Activated CD8-positive, alpha-beta T cell treated with anti-CD3 and anti-CD28 coated beads, Interleukin-2, amount 10 ng/mL, durations not matched to agents 7 days and 5 days (primary cell): ENCODE measurements at places on chromosomes 11 and 22.

DNA sequence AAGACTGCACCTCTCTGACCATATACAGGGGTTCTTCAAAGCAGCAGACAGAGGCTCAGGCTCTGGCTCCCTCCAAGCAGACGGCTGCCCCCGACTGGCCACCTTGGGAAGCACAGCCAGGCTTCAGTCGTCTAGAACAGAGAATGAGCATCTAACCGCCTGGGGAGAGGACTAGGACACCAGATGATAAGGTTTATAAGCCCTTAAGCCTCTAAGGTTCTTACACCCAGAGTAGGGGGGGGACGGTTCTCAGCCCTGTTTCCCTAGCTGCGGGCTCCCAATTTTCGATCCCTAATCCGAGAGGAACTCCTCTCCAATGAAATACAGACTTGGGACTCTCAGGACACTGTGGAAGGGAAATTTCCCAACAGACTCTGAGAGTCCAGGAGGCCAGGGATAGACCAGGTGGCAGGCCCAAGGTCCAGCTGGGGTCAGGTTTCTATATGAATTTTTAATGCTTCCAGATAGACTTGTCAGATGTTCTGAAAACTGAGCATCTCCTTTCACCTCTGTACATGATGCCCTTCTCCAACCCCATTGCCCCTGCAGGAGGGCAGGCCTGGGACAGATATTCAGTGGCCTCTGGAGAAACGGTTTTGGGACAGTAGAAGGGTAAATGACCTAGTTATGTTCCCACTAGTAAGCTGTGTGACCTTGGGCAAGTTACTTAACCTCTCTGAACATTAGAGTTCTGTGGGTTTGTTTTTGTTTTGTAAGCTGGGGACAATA is 20.2 kb downstream of the RTN4RL2 start:
- DNase-seq: peak; percentile 87

DNA sequence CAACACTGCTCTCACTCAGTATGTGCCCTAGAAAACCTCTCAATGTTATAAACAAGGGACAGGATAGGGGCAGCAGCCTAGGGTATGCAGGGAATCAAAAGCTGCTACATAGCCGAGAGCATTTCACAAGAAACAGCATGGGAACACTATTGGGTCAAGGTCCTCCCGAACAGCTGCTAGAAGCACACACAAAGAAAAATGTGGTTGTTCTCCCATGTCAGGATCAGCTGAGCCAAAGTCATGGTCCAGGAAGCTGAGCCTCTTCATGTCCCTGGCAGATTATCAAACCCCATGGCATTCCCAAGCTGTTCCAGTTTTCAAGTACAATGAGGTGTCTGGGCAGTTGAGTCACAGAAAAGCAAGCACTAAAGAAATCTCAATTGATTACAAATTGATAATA is 21.0 kb upstream of the GDPD4 start:
- no peak for DNase-seq

GRCh38 chr11:7077101-7077500 is 11.7 kb upstream of the RBMXL2 start:
- no peak for DNase-seq

- DNase-seq: peak; percentile 83
Measured at GRCh38 chr11:66317322-66317722, 478 bp upstream of the CD248 start.
